C1 segment of cervical spinal cord (tissue), 14 donors: ENCODE measurements at places on chromosomes 7 and 10.

GRCh38 chr7:46696741-46697140 is 775.7 kb upstream of the IGFBP3 start:
- DNase-seq, result no peak

GRCh38 chr7:130560972-130561371 is 69.1 kb downstream of the MEST start:
- no peak for DNase-seq

GRCh38 chr7:11060893-11061292 is 87.2 kb downstream of the PHF14 start:
- DNase-seq, result no peak

- DNase-seq, result no peak
Observed at GRCh38 chr10:27504808-27505460, 830 bp downstream of the RAB18 start.

DNA sequence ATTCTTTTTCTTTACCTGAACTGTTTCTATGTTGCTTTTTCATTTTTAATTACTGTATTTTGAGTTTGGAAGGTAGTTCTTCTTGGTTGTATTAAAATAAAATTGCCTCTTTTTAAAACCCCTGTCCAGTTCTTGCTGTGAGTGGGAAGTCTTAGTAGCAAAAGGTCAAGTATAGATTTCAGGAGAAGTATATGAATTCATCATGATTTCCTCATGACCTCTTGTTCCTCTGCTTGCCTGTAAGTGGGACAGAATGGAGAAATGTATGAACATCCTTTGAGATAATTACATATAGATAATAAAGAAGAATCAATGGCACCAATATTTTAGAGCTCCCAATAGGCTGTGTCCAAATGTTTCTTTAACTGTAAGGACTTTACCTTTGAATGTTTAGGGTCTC is 126.2 kb downstream of the LRRC4 start:
- DNase-seq, result no peak

- no peak for DNase-seq
Observed at GRCh38 chr10:28833313-28833712, 156.0 kb downstream of the BAMBI start.

DNA sequence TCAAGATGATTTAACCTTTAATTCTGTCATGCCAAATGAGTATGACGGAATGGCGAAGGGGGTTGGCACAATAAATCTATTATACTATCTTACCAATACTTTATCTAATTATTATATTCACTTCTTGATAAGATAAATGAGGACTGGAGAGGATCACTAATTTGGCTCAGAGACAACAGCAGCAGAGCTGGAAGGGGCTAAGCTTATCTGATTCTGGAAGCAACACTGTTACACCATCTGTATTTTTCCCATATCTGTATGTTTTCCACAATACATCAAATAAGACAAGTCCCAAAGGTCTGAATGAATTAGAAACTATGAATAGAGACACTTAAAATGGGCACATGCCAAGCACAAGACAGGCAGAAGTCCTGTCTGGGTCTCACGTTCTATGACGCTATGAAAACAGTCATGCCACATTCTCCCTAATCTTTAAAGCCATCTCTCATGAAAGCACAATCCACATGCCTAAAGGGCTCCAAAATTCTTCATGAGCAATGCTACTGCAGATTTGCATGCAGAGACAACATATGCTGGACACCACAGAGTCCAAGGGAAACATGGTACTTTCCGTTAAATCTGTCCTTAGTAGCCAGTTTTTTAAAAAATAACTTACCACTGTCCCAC is 88.3 kb downstream of the SLC25A13 start:
- no peak for DNase-seq

- DNase-seq, result no peak
Observed at GRCh38 chr7:91239772-91240171, 24.5 kb upstream of the FZD1 start.

DNA sequence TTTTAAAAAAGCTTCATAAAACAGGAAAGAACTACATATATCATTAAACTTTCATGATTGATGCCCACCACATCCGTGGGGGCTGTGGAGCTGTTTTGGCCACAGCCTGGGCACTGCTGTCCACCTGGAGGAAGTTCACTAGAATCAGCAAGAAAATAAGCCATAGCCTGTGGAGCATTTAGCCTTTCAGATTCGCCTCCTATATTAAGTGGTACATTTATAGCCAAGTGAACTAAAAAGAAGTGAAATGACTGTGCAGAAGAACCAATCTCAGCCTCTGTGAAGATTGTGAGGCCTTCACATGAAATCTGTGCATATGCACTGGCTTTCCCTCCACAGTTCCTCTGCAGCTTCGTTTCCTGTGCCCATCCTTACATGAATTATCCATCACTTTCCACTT is 23.5 kb downstream of the WNT16 start:
- no peak for DNase-seq

DNA sequence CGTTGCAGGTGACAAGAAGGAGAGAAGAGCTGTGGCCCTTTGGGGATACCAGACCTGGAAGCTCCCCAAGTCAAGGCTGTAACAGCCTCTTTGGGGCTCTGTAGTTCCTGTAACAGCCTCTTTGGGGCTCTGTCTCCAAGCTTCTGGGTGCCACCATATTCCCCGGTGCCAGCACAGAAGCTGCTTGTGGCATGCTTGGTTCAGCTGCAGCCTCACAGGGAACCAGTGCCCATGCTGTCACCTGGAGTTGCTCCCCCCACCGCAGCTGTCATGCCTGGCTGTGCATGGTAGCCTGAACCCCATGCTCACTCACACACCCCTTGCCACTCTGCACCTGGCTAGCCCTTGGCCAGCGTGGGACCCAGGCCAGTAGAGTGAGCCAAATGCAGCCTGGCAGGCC is 109.1 kb downstream of the ELAPOR2 start:
- DNase-seq, result no peak

DNA sequence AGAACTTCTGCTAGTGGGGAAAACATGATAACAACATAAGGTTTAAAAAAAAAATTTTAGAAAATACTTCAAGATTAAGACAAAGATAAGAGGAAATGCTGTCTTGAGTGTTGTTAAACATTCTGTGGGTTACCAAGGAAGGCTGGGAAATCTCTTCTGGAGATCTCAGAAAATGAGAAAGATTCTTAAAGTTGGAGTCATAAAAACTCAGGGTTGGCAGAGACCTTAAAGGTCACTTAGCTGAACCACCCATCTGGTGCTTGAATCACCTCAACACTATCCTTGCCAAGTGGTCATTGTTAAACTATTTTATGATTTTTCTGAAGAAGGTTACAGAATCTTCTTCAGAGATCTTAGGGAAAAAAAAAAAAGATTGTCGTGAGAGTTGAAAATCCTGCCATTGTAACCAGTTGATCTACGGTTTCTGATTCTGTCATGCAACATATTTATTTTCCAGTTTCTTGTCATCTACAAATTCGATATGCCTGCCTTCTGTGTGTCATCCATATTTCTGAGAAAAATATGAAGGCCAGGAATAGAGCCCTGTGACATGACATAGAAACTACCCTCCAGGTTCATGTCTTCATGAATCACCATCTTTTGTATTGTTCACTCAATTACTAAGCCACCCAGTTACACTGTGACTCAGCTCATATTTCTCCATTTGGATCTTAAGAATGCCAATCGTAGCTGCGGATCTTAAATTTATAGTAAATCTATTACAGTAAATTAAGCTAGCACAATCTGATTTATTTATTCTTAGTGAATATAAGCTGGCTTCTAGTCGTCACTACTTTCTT is 179.2 kb downstream of the ST7 start:
- DNase-seq, result no peak

DNA sequence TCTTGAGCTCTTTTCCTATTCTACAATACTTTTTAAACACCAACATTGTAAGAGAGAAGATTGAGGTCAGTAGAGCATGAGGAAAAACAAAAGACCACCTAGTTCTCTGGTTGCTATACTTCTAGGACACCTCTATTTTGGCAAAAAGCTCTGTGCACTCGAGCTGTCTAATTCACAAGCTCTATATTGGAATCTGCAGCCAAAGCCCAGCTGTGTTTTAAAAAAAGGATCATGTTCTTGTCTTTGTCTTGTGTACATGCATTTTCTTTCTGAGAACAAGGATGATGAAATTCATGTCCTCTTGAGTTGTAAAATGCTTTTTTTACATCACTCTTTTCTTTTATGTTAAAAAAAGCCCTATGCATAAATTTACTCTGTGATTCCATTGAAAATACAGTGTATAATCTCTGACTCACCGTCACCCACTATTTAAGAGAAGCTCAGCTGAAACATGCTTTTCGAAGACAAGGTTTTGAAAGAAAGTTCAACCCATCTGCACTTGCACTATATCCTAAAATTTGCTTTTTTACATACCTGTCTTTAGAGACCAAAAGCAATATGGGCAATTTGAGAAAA is 215.5 kb upstream of the VSTM2A start:
- DNase-seq, result no peak

- no peak for DNase-seq
Observed at GRCh38 chr7:143367972-143368371, 5.5 kb upstream of the FAM131B start.

DNA sequence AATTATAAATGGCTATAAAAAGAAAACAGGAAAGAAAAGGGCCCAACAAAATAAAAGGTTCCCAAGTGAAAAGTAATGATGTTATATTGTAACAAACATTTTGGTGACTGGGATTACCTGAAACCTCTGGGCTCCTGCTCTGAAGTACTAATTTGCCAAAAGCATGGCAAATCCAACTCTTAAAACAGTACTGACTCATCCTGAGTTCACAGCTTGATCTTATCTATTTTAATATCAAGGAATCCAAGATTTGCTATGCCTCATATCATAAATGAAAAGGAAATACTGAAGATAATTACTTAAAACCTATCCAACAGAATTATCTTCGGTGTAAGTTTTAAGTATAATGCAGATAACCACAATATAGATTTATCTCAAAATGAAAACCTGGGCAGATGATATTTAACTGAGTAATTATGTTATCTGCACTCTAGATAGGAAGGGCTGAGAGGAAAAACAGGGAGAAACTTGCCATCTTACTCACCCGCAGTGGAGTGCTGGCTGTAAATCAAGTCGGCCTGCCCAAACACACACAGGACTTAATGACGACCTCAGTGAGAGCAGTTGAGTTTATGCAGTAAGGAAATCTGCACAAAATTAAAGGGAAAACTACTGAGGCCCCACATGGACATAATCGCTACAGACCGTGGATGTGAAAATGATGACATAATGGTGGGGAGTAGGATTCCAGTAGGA is 48.4 kb downstream of the MPP7 start:
- no peak for DNase-seq

DNA sequence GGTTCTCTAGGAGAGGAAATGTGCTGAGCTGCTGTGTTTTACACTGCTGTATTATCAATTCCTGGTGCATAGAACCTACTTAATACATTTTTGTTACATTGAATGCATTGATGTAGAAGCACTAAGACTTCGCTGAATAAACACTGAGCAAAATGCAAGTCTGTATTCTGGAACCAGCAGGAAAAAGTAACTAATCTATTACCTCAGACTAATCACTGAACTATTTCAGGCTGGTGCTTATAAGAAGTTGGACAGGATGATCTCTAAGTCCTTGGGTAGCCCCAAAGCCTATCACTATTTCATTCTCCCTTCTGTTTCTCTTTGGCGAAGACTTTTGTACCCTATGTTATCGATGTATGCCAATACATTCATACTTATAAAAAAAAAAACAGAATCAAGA is 87.2 kb upstream of the LRRTM3 start:
- DNase-seq, result no peak

DNA sequence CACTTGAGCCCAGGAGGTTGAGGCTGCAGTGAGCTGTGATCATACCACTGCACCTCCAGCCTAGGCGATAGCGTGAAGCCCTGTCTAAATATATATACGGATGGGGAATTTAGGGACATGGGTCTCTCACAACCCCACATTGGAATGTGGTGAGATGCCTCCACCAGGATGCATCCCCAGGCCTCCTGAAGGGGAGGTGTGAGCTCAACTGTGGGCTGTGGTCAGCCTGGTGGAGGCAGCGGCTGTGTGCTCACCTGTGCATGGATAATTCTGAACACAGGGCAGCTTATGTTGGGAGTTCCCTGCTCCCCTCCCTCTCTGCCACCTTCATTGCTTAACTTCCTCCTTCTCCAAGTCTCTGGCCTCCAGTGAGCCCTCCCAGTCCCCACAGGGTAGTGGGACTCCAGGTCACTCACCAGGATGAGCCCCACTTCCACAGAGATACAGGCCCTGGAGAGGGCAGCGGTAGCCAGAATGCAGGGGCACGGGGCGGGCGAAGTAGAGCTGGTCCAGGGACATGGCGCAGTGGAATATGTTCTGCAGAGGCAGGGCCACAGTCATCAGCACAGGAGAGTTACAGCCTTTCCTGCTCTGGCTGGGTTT is 30.4 kb downstream of the PYROXD2 start:
- no peak for DNase-seq

- no peak for DNase-seq
Observed at GRCh38 chr10:44424957-44425356, 40.1 kb upstream of the CXCL12 start.

GRCh38 chr7:27763983-27764508 is 24.1 kb downstream of the TAX1BP1 start:
- DNase-seq, result no peak

- DNase-seq, result no peak
Observed at GRCh38 chr10:97327348-97328294, 6.9 kb downstream of the FRAT2 start.

DNA sequence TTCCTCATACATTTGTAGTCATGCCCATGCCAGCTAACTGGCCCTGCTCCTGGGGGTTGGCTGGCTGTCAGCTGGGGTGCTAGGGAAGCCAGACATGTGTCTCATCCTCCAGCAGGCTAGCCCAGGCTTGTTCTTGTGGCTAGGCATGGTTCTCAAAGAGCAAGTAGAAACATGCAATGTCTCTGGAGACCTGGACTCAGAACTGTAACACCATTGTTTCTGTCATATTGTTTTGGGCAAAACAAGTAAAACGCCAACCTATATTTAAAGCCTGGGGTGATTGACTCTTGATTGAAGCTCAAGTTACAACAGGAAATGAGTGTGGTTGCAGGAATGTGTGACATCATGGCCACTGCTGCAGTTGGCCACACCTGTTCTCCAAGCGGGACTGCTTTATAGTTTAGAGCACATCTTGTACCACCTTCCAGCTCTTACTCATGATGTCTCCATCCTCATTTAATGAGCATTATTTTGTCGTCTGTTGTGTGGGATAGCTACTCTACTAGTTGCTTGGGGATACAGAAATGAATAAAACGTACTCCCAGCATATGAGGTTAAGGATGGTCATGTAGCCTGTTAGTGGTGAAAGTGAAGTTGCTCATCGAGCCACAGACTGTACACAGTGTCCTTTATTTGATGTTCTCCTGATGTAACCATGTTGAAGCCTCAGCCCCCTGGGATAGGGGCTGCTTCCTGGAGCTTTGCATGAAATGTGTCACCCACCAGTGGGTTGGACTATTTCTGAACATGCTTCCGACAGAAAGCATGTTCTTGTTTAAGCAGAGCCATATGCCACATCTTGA is 168.4 kb downstream of the SORCS3 start:
- DNase-seq, result no peak

- no peak for DNase-seq
Observed at GRCh38 chr10:4650582-4650981, 175.4 kb upstream of the AKR1E2 start.

GRCh38 chr10:122990278-122990677 is 10.1 kb downstream of the PSTK start:
- DNase-seq, result no peak

DNA sequence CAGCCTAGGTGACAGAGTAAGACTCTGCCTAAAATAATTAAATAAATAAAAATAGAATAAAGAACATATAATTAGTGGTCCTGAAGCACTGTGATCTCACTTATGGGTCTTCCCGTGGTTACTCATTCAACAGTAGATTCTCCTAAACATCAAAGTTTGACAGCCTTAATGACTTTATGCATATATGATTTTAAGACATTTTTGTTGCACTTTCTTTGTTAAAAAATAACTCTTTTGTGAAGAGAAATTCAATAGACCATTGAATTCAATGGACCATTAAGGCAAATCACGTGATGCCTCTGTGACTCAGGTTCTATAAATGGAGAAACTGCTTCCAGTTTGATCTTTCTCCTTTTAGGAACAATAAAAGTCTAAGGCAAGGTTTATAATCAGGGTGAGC is 59.6 kb downstream of the ATOH7 start:
- no peak for DNase-seq
